ENCODE measurements at places on chromosomes 4 and X.
A peak's percentile ranks its signal among the peaks of the same experiment; 100 is the strongest.

- peak; percentile 59 for DNase-seq
These were observed 27.5 kb downstream of the ENPEP start for GRCh38 chr4:110503270-110504083.

DNA sequence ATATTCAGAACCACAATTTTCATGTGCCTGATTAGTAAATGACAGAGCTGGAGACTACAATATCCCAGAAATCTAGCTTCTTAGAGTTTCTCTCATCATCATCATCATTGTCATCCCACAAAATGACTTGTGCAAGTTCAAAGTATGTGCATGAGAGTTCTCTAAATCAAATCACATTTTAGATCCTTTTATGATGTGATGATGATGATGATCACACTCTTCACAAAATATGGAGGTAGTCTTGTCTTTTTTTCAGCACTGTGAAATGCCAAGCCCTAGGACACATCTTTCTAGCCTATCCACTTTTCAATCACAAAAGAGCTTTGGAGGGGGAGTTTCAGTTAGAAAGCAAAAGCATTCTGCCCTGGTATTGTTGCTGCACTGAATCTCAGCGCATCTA is 7.4 kb downstream of the MBNL3 start:
- DNase-seq: no peak

GRCh38 chr4:40596522-40596921 is 33.1 kb downstream of the RBM47 start:
- DNase-seq: no peak

DNA sequence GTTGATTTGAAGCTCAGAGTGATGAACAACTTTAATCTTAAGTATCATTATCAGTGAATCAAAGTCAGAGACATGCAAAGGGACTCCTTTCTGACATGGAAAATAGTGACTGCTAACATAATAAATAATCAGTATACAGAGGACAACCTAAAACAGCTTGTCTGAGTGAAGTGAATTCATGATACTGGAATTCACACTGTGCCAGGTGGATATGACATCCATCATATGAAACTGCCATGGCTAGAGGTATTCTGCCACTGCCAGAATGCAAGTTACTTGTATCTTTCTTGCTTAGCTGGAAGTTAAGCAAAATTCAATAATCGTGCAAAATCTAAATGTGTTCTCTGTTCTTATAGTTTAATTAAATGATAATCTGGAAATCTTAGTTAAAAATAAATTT is 429.0 kb downstream of the CFAP47 start:
- no peak for DNase-seq

GRCh38 chr4:7460566-7460965 is 25.8 kb upstream of the PSAPL1 start:
- DNase-seq: peak; percentile 4

GRCh38 chr4:126733301-126733700 is 899.5 kb upstream of the INTU start:
- no peak for DNase-seq

DNA sequence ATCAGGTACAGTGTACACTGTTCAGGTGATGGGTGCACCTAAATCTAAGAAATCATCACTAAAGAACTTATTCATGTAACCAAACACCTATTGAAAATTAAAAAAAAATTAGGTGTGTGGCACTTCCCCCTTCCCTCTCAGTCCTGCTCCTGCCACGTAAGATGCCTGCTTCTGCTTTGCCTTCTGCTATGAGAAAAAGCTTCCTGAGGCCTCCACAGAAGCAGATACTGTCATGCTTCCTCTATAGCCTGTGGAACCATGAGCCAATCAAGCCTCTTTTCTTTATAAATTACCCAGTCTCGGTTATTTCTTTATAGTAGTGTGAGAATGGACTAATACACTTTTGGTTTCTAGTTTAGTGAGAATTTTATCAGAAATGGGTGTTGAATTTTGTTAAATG is 459.8 kb upstream of the DIPK2B start:
- DNase-seq: no peak

GRCh38 chrX:68686097-68686977 is 38.9 kb downstream of the STARD8 start:
- peak; percentile 38 for DNase-seq

DNA sequence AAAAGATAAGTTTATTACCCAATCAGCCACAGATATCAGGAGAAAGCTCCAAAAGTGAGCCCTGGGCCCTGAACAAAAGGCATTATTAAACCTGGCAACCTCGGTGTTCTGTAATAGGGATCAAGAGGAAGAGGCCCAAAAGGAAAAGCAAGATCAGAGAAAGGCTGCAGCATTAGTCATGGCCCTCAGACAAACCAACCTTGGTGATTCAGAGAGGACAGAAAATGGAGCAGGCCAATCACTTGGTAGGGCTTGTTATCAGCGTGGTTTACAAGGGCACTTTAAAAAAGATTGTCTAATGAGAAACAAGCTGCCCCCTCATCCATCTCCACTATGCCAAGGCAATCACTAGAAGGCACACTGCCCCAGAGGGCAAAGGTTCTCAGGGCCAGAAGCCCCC is 75.7 kb downstream of the AGTR2 start:
- DNase-seq: peak; percentile 17

GRCh38 chr4:2393353-2394270 is 24.8 kb downstream of the ZFYVE28 start:
- DNase-seq: no peak

DNA sequence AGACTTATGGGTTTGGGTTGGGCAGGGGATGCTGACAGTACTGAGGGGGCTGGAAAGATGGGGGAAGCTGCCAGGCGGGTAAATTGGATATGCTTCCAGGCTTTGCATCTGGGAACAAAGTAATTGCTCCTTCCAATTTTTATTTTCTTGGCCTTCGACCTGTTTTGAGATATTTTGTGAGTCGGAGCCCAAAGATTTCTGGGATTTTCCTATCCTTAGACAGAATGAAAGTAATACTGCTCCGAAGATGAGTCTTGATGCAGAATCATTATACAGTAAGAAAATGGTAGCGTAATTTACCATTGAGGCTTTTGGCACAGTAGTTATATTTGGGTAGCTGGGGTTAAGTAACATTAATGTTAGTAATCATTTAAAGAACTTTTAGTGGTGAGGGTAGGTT is 1.4 kb downstream of the SMARCA5 start:
- DNase-seq: peak; percentile 12

DNA sequence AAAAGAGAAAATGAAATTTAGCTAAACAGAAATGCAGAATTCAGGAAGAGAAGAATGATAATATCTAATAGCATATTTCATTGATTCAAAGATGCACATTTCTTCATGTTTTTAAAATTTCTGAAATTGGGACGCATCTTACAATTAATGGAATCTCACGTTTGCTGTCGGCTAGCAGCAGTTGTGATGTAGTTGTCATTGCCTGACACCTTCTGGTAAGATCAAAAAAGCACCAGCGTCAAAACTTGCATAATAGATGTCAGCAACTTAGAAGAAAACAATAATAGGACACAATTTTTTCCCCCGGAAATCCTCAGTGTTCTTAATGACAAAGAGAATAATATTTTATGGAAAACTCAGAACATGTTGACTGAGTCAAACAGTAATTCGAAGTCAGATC is 29.8 kb upstream of the SLC7A3 start:
- DNase-seq: no peak

GRCh38 chrX:4206941-4207340 is 493.5 kb upstream of the PRKX start:
- no peak for DNase-seq

DNA sequence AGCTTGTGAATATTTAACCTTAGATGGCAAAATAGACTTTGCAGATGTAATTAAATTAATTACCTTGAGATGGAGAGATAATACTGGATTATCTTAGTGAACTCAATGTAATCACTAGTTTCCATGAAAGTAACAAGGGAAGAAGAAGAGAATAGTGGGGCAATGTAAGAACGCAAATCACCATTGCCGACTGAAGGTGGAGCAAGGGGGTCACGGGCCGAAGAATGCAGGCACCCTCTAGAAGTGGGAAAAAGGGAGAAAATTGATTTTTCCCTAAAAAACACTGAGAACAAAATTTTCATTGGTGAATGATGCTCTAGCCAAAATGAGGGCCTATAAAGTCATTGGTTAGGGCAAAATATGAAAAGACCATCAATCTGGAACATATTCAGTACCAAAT is 375.6 kb upstream of the EPHA5 start:
- no peak for DNase-seq

GRCh38 chrX:154426916-154427770 is 1.3 kb upstream of the ATP6AP1 start:
- DNase-seq: no peak

DNA sequence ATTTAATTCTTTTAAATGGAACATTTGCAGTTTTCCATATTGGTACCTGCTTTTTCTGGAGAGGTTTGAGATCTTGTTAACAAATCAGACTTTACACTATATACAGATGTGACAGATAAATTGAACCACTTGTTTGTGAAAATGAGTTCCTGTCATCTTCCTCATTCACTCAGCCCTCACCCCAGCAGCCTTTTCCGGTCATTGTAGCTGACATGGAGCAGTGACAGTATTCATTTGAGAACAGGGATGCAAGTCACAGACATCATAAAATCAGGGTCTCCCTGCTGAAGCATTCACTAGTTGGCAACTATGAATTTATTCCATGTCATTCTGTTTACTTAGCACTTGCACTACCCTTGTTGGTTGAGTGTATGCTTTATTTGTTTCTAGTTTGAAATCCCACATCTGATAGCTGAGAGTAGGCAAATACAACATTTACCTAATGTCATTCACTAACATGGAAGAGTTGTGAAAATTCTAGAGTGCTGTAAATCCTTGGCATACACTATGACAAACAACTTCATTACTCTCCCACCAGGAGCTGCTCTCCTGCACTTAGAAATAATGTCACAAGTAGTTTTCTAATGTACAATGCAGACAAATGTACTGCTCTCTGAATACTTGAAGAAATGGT is 78.9 kb downstream of the UGT8 start:
- DNase-seq: no peak

DNA sequence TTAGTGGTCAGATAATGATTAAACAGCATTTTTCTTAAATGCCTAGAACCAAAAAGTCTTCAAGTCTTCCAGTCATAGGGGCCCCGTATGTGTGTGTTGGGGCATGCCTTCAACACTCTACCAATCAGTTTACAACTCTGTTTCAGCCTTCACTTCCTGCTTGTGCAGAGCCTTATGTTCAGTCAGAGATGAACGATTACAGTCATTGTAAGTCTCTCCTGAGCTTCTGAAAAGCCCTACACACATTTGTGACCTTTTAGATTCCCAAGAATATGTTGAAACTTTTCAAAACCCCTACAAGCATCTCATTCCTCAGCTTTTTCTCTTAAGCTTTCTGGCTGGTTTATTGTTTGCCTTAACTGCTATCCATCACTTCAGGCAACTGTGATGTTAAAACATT is 591.2 kb downstream of the ZNF674 start:
- no peak for DNase-seq

DNA sequence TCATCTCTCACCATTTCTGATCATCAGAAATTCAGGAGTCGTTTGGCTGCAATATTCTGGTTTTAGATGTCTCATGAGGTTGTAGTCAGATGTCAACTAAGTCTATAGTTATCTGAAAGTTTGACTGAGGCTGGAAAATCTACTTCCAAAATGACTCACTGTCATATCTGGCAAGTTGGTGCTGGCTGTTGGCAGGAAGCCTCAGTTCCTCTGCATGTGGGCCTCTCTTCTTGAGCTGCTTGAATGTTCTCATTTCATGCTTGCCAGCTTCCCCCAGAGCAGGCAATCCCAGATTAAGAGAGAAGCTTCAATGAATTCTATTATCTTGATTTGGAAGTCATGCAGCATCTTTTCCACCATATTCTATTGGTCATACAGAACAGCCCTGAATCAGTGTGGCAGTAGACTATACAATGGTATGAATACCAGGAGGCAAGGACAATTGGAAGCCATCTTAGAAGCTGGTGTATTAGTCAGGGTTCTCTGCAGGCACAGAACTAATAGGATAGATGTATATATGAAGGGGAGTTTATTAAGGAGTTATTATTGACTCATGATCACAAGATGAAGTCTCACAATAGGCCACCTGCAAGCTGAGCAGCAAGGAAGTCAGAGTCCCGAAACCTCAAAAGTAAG is 46.8 kb upstream of the ELF2 start:
- DNase-seq: peak; percentile 75

DNA sequence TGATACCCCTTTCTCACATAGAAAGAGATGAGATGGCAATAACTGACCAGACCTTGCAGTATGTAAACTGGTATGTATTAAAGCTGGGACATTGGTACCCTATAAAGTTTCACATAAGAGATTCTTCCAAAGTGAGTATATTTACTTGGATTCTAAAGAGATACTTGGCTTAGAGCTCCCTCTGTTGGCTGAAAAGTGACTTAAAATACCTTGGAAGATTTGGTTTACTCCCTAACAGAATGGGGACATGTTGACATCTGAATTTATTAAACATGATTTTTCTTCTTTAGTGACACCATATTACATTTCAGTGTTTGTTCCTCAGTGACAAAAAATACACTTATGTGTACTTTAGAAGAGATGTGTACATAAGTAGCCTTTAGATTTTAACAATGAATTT is 47.9 kb upstream of the RGN start:
- peak; percentile 73 for DNase-seq

DNA sequence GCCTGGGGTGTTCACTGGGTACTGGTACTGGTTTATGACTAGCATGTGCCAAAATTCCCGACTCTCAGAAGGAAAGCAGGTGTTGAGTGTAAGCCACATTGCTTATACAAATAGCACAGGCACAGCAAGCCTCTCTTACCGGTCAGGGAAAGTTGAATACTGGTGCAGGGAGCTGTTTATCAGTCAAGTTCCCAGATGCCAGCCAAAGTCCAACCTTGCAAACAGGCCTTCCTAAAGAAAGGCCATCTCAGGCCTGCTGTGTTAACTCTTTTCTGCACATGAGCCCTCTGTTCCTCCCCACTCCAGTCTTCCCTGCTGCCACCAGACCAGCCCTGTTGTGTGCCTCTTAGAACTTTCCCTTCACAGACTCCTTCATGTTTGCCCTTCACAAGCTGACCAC is 34.2 kb downstream of the PKD2 start:
- no peak for DNase-seq

- DNase-seq: no peak
These were observed 282.5 kb upstream of the PCDH10 start for GRCh38 chr4:132866616-132867015.

- DNase-seq: no peak
These were observed 1981.9 kb upstream of the TENM3 start for GRCh38 chr4:180261346-180261745.

All from astrocyte of the spinal cord (primary cell).